Stimulated activated naive CD8-positive, alpha-beta T cell treated with anti-CD3 and anti-CD28 coated beads, Interleukin-15, amount 100 ng/mL, for 72 hours (primary cell): ENCODE measurements at places on chromosomes 2 and 18.

DNA sequence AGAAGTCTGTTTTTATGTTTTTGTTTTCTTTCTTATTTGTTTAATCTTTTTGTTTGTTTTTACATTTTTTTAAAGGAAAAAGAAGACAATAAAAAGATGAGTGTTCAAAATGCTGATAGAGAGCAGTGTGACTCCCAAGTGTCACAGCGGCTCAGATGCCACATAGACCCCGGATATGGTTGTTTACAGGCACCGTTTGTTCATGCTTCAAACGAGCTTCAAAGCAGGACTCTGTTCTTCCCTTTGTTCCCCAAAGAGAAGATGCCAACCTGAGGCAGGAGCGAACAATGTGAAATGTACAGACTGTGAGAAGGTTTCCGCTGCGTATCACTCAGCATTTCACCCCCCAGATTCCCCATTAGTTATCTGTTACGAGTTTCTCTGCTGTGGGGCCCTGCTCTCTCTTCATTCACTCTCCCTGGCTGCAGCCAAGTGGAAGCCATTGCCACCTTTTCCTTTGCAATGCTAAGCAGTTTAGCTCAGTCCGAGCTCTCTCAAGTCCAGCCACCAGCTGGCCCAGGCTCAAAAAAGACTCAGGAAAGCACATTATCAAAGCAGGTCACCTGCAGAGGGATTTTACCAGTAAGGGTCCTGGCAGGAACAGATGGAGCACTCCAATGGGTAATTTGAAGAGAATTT, 36.4 kb upstream of the PHLPP1 start:
- DNase-seq, result no peak

GRCh38 chr18:63520053-63520685, 22.0 kb upstream of the SERPINB12 start:
- DNase-seq, result no peak

- DNase-seq, result no peak
These were observed 89.5 kb upstream of the RBMS1 start for GRCh38 chr2:160583146-160583535.

- DNase-seq, result no peak
These were observed 547.3 kb upstream of the VWC2L start for GRCh38 chr2:213863541-213863940.

GRCh38 chr2:200318940-200319435, 12.5 kb downstream of the SPATS2L start:
- DNase-seq, result no peak

- no peak for DNase-seq
These were observed 127.3 kb downstream of the TMEM163 start for GRCh38 chr2:134591526-134591925.

GRCh38 chr2:168649105-168649504, 153.3 kb upstream of the NOSTRIN start:
- no peak for DNase-seq
